ENCODE measurements at places on chromosomes 1 and 21.

DNA sequence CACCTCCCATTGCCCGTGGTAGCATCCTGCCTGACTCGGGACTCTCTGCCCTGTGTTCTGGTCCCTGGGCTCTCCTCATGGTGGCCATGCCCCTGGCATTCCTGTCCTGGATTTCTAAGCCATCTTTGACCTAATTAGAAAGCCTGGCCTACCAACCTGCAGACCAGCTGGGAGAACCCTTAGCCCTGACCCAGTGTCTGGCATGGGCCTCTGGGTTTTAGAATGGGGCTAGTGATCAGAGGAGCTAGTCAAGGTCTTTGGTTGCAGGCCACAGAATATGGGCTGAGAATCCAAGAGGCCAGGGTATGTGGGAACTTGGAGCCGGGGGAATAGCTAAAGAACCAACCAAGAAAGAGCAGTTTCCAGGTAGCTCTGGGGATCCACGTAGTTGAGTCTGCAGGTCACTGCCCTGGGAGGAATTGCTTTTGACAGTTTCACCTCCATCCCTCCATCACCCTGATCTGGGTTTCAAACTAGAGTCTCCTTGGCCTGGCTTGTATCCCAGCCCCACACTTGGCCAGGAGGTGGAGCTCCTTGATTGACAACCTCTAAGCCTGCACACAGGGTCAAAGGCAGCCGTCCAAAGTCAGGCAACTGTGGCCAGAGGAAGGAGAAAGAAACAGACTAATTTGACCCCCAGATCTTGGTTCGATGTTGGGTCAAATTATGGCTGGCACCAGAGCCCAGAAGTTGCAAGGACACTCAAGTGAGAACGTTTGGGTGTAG is 54.7 kb upstream of the ABCG1 start:
- peak; percentile 13 for DNase-seq

- no peak for DNase-seq
Measured at GRCh38 chr1:80217377-80217986, 1211.0 kb upstream of the ADGRL4 start.

- no peak for DNase-seq
Measured at GRCh38 chr1:57674801-57675200, 250.9 kb upstream of the DAB1 start.

DNA sequence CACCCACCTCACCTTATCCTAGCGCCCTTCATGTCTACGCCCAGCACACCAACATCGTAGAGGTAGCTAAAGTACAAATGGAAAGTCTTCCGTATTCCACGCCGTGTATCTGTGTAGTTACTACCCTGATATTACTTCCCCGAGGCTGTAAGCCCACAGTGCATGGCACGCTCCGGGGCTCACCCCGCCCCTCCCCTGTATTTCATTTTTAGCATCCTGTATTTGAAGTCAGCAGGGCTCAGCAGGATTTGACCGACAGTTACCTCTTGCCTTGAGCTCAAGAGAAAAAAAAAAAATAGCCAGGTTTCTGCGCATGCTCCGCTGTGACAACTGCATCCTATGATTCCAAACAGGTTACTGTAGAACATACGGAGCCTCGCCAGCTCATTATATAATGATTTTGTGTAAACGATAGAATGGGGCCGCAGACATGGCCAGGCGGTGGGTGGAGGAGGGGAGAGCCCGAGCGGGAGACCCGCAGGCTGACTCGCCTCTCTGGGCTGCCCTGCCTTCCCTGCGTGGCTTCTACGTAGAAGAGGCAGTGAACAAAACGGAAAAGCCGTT is 1.3 kb downstream of the ABCG1 start:
- DNase-seq: peak; percentile 39

All from stimulated activated CD4-positive, alpha-beta T cell treated with anti-CD3 and anti-CD28 coated beads, Interleukin-1b, Interleukin-23, amount 100 ng/mL, for 1 hour (primary cell).